ENCODE measurements at places on chromosomes 1 and 21. TPM values are rescaled to one million over a fixed set of nuclear protein-coding genes. Genes with fewer than 3 reads are reported as not detected.

Gene HCN3
- 4.6 TPM for total RNA-seq

Gene CHIT1
- total RNA-seq: not detected

Gene CSF3R
- total RNA-seq: not detected

Gene RAD54L
- total RNA-seq: 11.2 TPM
